Hair follicle dermal papilla cell (primary cell): ENCODE measurements at places on chromosomes 4 and X. TPM values are rescaled to one million over a fixed set of nuclear protein-coding genes. Genes with fewer than 3 reads are reported as not detected.

The LNX1 gene
- 10.1 and 11.1 TPM in 2 replicates for total RNA-seq

The LPAR4 gene
- total RNA-seq = 2.4 and 4.7 TPM in 2 replicates

The CXorf49B gene
- total RNA-seq = not detected in 2 replicates

The SAT1 gene
- total RNA-seq = 66.7 and 77.5 TPM in 2 replicates

The CSAG3 gene
- total RNA-seq = not detected in 2 replicates

The MAGEB2 gene
- not detected in 2 replicates for total RNA-seq

The ADGRG4 gene
- not detected in 2 replicates for total RNA-seq

The NLRP2B gene
- total RNA-seq = not detected in 2 replicates

The TDO2 gene
- total RNA-seq = 0.81 and 1.5 TPM in 2 replicates

The FGB gene
- not detected in 2 replicates for total RNA-seq
